ENCODE measurements at places on chromosomes 1 and 21. TPM values are rescaled to one million over a fixed set of nuclear protein-coding genes. Genes with fewer than 3 reads are reported as not detected.
A peak's percentile ranks its signal among the peaks of the same experiment; 100 is the strongest.

Gene TDRD5
- total RNA-seq, result 0.05 TPM

Gene CTXND2
- total RNA-seq, result not detected

Gene PAQR7
- 98.1 TPM for total RNA-seq

DNA sequence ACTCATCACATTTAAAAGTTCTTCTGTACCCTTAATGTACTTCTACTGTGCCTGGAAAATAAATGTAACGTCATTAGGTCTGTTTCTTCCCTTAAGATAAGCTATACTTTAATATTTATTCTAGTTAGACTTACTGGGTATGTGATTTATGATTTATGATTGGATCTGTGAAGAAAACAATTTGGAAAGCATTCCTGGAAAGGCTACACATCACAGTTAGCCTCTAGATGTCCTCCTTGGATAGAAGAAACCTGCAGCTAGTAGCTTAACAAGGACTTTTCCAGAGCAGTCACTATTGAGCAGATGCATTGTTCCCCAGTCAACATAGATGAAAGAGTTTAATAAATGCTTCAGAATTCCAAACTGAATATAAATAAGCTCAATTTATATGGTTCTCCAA, 22.2 kb upstream of the ABL2 start:
- no peak for DNase-seq
- H3K4me1 ChIP-seq, result no peaks in the 10 kb centered on the region
- no peaks in the 10 kb centered on the region for H3K36me3 ChIP-seq

Gene C8A
- total RNA-seq, result not detected

DNA sequence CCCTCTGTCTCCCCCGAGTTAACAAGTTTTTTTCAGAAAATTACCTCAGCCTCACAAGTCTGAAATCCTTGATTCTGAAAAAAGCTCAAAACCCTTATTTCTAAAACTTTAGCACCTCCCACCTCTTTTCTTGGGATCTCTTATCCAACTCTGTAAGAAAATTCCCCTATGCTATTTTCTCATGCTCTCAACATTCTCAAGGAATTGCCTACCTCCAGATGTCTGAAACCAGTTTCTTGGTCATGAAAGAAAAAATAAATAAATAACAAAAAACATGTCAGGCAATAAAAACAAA, 18.1 kb upstream of the SFPQ start:
- no peaks in the 10 kb centered on the region for H3K27me3 ChIP-seq
- DNase-seq, result no peak
- no peak overlapping the region for H3K4me3 ChIP-seq
- H3K27ac ChIP-seq, result no peak overlapping the region
- peaks cover 6% of the 10 kb centered on the region for H3K4me1 ChIP-seq

GRCh38 chr1:108753363-108753762, 6.9 kb downstream of the STXBP3 start:
- H3K36me3 ChIP-seq, result no peaks in the 10 kb centered on the region
- peaks cover 2% of the 10 kb centered on the region for H3K4me1 ChIP-seq
- DNase-seq, result no peak

GRCh38 chr1:176880955-176881595, 283.4 kb downstream of the ASTN1 start:
- no peaks in the 10 kb centered on the region for H3K4me1 ChIP-seq
- peak; percentile 67 for DNase-seq
- H3K27me3 ChIP-seq, result no peaks in the 10 kb centered on the region
- no peak overlapping the region for H3K27ac ChIP-seq

- no peaks in the 10 kb centered on the region for H3K36me3 ChIP-seq
- DNase-seq, result no peak
- no peak overlapping the region for H3K4me3 ChIP-seq
- no peaks in the 10 kb centered on the region for H3K27me3 ChIP-seq
- no peak overlapping the region for H3K27ac ChIP-seq
These were observed 41.2 kb upstream of the PDC start for GRCh38 chr1:186502087-186502486.

Gene RIPPLY3
- total RNA-seq, result not detected

DNA sequence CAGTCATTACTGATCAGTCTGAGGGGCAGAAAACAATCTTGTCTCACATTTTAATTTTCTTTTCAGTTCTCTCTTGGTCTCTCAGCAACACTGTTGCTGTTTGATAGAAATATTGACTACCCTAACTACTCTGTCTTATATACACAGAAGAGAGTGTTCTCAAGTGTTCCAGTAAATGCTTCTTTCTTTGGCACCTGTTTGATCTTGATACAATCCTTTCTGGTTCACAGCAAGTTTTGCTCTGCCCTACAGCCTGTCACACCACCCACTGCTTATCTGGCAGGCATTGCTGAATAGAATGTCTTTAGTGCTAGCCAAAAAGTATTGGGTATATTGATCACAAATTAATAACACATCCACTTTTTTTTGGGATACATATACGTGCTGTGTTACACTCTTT, 75.7 kb upstream of the WLS start:
- no peak for DNase-seq
- no peak overlapping the region for H3K4me3 ChIP-seq
- no peaks in the 10 kb centered on the region for H3K27me3 ChIP-seq
- H3K27ac ChIP-seq, result no peak overlapping the region
- H3K36me3 ChIP-seq, result no peaks in the 10 kb centered on the region

GRCh38 chr1:4061521-4062031, 161.5 kb upstream of the C1orf174 start:
- H3K27ac ChIP-seq, result no peak overlapping the region
- DNase-seq, result no peak
- no peaks in the 10 kb centered on the region for H3K27me3 ChIP-seq
- no peaks in the 10 kb centered on the region for H3K4me1 ChIP-seq
- H3K4me3 ChIP-seq, result no peak overlapping the region

DNA sequence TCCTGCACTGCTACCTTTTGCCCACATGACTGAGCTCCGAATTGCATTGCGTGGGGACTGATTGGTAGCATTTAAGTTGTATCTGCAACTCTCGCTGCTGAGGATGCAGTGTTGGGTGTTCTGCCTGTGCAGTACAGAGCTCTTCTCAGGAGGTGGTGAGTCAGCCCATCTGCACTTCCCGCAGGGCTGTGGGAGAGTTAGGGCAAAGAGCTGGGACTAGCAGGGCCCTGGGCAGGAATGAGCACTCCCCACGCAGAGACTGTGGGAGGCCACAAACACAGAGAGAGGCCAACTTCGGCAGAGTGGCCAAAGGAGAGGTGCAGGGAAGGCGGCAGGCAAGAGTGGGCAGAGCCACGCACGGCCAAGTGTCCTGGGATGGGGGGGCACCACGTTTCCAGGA, 244.7 kb downstream of the SIPA1L2 start:
- H3K4me3 ChIP-seq, result no peak overlapping the region
- H3K27me3 ChIP-seq, result no peaks in the 10 kb centered on the region
- H3K4me1 ChIP-seq, result no peaks in the 10 kb centered on the region
- no peak overlapping the region for H3K27ac ChIP-seq
- H3K36me3 ChIP-seq, result no peaks in the 10 kb centered on the region

DNA sequence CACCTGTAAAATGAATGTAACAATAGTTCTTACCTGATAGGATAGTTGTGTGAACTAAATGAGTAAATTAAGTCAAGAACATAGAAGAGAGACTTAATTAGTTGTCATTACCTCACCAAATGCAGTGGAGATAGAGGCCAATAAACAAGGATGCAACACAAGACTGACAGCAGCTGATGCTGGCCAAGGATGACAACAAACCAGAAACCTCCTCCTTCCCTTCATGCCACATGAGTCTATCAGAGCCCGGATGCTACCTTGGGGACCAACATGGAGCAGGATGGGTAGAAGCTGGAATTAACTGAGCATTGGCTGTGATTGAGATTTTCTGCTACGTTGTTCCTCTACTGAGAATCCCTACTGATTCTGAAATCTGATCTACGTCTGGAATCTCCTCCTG, 30.3 kb upstream of the USP1 start:
- no peaks in the 10 kb centered on the region for H3K36me3 ChIP-seq
- no peak for DNase-seq
- H3K27me3 ChIP-seq, result no peaks in the 10 kb centered on the region
- no peaks in the 10 kb centered on the region for H3K4me1 ChIP-seq

- no peaks in the 10 kb centered on the region for H3K36me3 ChIP-seq
- no peaks in the 10 kb centered on the region for H3K27me3 ChIP-seq
- DNase-seq, result no peak
- H3K4me1 ChIP-seq, result no peaks in the 10 kb centered on the region
- no peak overlapping the region for H3K4me3 ChIP-seq
These were observed 16.2 kb downstream of the SLC16A1 start for GRCh38 chr1:112939810-112940209.

- no peak overlapping the region for H3K27ac ChIP-seq
- no peaks in the 10 kb centered on the region for H3K36me3 ChIP-seq
- H3K4me3 ChIP-seq, result no peak overlapping the region
- no peak for DNase-seq
- no peaks in the 10 kb centered on the region for H3K4me1 ChIP-seq
These were observed 710.7 kb upstream of the ADAMTS5 start for GRCh38 chr21:27677546-27677945.

Gene TAS1R3
- total RNA-seq, result 0.10 TPM

DNA sequence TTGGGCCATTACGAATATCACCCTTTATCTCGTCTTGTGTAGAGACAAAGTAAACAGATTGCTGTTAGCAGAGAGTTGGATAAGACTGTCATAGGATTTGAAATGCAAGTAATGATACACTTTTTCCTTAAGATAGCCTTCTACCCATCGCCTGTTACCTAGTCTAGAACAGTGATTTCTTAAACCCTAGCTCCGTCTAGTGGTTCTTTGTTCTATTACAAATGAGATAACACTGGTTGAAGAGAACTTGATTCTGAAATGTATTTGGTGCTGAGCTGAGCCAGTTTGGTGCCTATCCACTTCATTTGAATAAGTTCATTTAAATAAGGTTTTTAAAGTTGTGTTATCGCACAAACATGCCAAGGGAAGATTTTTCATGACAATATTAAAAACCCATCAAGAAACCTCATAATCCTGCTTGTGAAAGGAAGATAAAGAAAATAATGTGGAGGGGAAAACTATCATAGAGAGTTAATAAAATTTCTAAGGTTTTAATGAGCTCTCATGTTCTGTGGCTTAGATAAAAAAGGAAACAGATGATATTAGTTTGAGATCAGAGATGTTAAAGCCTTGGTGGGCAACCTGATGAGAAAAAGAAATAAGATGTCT, 1.5 kb upstream of the KCNH1 start:
- H3K27me3 ChIP-seq, result no peaks in the 10 kb centered on the region
- peaks cover 2% of the 10 kb centered on the region for H3K4me1 ChIP-seq
- no peaks in the 10 kb centered on the region for H3K36me3 ChIP-seq
- DNase-seq, result no peak
- no peak overlapping the region for H3K27ac ChIP-seq
- no peak overlapping the region for H3K4me3 ChIP-seq

DNA sequence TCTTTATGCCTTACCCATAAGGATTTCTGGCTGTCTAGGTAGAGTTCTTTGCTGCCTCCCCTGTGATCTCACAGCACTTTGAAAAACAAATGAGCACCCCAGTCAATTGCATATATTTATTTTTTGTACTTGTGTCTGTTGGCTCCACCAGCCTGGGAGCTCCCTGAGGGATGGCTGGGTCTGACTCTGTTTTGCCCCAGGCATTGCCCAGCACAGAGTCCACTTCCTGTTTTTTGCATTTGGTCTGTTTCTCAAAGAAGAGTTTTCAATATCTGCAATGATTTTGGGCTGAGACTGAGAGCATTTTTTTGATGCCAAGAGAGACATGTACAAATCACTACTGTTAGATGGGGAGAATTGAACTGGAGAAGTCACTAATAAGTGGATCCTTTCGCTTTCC, 125.0 kb downstream of the FOXD2 start:
- H3K36me3 ChIP-seq, result no peaks in the 10 kb centered on the region
- H3K4me3 ChIP-seq, result no peak overlapping the region
- H3K27me3 ChIP-seq, result no peaks in the 10 kb centered on the region
- no peak overlapping the region for H3K27ac ChIP-seq
- no peak for DNase-seq

DNA sequence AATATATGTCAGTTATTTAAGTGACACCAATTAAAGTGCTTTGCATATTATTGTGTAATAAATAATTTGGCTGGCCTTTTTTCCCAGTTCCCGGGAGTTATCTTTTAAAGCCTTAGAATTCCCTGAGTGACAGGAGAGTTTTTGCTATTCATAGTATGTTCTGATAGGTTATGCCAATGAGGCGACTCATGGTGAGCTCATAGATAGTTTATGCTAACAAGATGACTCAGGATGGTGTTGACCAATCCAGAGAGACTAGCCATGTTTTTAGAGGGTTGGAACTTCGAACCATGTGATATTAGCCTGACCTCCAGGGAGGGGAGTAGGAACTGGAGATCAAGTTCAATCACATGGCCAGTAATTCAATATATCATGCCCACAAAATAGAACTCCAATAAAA, 310.8 kb downstream of the USP25 start:
- H3K36me3 ChIP-seq, result no peaks in the 10 kb centered on the region
- H3K4me1 ChIP-seq, result no peaks in the 10 kb centered on the region

Gene BGLAP
- total RNA-seq, result 2.0 TPM

GRCh38 chr1:185351734-185352466, 34.9 kb upstream of the IVNS1ABP start:
- H3K36me3 ChIP-seq, result no peaks in the 10 kb centered on the region
- H3K4me3 ChIP-seq, result no peak overlapping the region
- H3K27me3 ChIP-seq, result no peaks in the 10 kb centered on the region
- no peak for DNase-seq
- peaks cover 1% of the 10 kb centered on the region for H3K4me1 ChIP-seq
- H3K27ac ChIP-seq, result no peak overlapping the region

DNA sequence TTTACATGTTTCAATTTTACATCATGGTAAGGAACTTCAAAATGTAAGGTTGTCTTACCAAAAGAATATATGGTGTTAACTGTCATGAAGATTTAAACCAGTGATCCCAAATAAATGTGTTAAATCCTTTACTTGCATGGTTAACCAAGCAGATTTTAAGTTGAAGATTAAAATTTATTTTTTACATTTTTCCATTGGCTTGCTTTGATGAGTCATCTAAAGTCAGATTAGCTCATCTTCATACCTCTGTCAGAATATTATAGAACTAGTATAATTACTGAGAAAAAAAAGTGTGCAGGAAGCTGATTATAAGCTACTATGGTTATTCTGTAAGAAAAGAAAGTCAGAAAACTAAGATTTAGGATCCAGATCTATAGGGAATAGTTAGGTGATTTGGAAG, 95.3 kb upstream of the DPH5 start:
- DNase-seq, result no peak
- H3K27me3 ChIP-seq, result no peaks in the 10 kb centered on the region
- H3K36me3 ChIP-seq, result no peaks in the 10 kb centered on the region
- H3K4me3 ChIP-seq, result no peak overlapping the region
- no peak overlapping the region for H3K27ac ChIP-seq

Gene OR2T29
- not detected for total RNA-seq

Data from ovary (tissue), 10 donors.